ENCODE measurements at places on chromosomes 6 and 20.
A peak's percentile ranks its signal among the peaks of the same experiment; 100 is the strongest.

- DNase-seq: no peak
These were observed 11.2 kb downstream of the SIRPB2 start for GRCh38 chr20:1479831-1480595.

GRCh38 chr20:1264727-1265126, 1.4 kb upstream of the SNPH start:
- DNase-seq: no peak

GRCh38 chr6:15444881-15445280, 199.0 kb downstream of the JARID2 start:
- no peak for DNase-seq

DNA sequence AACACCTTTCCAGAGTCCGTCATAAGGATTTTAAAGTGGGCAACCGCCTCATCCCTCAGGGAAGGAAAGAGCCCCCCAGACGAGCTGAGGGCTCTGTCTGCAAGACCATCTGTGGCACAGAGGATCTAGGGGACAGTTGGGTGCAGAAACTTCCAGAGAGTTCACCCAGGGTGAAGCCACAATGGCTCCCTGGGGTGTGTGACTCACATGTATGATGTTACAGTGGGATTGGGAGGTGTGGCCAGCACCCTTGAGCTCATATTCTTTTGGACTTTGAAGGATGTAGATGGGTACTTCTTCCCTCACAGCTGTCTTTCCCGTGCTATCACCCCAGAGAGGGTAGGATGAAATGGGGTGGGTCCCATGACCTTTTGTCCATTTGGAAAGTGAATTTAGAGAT, 95.5 kb downstream of the NCR2 start:
- DNase-seq: no peak

DNA sequence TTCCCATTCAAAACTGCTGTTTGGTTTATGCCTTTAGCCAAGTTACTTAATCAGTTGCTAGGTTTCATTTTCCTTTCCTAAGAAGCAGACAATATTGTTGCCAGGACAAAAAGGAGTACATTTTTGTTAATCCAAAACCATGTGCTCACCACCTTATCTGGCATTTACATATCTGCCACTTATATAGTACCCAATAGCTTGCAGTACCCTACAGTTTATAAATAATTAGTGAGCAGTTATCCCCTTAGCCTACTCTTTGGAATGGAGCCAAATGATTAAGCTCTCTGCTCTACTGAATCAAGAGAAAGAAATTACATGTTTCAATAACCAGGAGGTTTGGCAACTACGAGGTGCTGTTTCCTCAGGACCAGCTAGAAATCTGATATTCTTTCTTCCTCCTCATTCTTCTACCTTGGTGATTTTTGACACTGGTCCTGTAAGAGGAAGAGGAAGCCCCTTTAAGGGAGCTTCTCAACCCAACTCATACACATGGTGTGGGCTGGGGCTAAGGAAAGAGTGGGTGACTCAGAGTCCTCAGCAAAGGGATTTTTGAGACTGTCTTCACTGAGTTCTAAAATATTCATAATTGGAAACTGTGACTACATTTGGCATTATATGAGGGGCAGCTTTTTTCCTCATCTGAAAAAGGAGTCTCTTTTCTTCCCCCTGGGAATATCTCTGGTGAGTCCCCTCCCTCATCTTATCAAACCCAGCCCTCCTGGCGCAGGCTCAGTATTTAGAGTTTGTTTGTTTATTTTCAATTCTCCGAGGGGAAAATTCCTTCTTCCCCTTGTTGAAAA, 1.5 kb downstream of the ZNFX1 start:
- DNase-seq: no peak

DNA sequence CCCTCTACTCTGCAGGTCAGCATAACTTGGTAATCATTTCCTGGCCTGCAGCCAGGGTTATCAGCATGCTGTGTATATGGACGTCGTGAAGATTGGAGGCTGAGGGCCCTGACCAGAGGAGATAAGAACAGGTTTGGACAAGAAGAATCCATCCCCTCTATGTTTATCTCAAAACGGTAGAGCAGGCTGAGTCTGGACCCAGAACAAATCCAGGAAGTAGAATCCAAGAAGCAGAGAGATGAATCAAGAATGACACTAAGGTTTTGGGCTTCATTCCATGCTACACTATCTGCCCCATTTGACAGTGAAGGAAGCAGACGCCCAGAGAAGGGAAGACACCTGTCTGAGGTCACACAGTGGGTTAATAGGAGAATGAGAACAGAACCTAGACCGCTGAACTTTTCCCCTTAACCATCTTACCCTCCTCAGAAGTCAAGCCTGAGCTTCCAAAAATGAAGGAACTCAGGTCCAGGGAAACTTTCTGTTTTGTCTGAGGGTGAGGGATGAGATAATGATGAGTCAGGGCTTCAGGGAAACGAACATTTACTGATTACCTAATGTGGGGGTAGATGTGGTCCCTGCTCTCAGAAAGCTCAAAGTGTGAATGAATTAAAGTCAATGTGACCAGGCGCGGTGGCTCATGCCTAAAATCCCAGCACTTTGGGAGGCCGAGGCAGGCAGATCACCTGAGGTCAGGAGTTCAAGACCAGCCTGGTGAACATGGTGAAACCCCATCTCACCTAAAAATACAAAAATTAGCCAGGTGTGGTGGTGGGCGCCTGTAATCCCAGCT, 9.4 kb upstream of the COMMD7 start:
- no peak for DNase-seq

DNA sequence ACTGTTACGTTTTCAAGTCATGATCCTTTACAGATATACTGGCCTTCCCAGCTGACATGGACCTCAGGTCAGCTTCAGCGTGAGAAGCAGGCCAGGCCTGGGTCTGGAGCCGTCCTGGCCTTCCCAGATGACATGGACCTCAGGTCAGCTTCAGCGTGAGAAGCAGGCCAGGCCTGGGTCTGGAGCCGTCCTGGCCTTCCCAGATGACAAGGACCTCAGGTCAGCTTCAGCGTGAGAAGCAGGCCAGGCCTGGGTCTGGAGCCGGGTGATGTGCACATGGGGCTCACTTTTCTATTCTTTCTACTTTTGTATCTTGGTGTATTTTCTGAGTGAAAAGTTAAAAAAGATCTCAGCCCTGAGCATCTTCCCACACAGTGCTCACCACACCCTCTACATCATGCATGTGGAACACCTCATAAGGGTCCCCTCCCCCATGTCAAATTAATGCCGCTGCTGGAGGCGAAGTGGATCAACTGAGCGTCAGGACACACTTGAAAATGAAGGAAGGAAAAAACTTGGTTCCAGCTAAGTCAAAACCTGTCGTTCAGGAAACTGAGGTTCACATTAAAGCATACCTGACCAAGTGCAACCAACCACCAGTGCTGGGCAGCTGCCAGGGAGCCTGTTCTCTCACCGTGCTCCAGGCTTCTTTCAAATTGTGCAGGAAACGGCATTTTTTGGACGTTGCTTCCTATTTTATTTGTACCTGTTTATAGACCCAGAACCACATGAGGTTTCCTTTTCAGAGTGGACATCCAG, 32.2 kb downstream of the KIF25 start:
- DNase-seq: no peak

GRCh38 chr6:121932076-121932991, 467.1 kb upstream of the HSF2 start:
- peak; percentile 70 for DNase-seq

GRCh38 chr20:51800872-51801121, 1.5 kb downstream of the SALL4 start:
- peak; percentile 34 for DNase-seq

GRCh38 chr6:121767211-121767610, 331.8 kb downstream of the GJA1 start:
- no peak for DNase-seq

DNA sequence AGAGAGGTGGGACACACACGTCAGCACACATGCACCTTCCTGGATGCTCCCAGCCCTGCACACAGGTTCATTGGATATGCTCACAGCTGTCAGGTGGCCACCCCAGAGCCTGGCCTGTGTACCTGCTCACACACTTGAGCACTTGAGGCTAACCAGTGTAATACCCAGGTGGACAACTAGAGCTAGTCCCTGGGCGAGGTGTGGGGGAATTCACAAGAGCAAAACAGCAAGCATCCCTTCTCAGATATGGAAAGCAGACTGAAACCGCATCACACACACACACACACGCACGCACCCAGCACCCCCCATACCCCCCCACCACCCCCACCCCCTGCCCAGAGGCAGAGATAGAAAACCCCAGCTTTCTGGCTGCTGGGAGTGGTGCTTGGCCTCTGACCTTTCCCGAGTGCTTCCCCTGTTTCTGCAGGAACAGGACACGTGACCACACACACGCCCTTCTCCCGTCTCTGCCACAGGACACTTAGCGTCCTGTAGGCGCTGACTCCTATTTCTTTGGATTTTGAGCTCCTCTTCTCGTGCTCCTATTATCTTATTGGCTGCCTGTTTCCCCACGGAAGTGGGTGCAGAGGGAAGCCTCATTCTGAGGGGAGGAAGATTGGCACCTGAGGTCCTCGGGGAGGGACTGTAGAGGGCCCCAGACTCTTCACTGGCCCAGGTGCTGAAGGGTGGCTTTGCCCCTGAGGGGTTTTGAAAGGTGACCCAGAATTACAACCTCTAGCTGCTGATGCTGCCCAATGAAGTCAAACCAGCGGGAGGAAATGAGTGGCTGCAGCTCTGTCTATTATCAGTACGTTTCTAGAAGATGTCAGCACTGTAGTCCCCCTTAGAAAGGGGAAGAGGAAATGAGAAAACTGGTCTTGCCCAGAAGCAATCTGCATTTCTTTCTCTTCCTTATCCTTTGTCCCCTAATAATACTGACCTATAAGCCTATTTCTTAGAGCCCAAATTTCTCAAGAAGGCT, 65.8 kb downstream of the SYTL3 start:
- DNase-seq: no peak

GRCh38 chr20:42484335-42484734, 705.4 kb downstream of the PTPRT start:
- no peak for DNase-seq

- DNase-seq: no peak
These were observed 138.0 kb downstream of the FUT9 start for GRCh38 chr6:96153775-96154174.

- DNase-seq: no peak
These were observed 18.3 kb downstream of the ARHGAP18 start for GRCh38 chr6:129691709-129692108.

DNA sequence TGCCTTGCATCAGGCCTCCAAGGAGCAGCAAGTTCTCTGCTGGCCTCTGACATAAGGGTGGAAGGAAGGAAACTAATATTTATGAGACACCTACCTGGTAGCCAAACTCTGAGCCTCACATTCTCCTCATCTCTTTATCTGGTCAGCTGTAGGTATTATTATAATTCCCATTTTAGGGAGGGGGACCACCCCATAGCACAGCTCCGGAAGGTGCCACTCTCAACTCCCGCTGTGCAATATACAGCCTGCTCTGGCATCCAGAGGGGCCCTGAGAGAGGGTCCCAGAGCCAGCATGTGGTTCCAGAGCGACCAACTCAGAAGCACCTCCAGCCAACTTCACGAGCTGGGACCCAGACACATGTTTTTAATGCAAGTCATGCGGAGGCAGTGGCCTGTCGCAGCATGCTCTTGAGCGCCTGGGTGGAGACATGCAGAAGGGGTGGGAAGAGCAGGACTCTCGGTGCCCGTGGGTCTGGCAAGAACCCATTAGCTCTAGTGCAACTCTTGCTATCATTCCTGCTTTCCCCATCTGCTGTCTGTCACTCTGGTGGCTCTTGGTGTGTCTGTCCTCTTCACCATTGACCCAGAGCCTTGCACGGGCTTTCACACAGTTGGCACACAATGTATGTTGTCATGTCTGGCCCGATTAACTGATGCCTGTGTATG, 15.0 kb upstream of the MYMX start:
- no peak for DNase-seq

GRCh38 chr6:19578481-19578880, 258.7 kb upstream of the ID4 start:
- DNase-seq: no peak

GRCh38 chr20:9555781-9556180, 41.4 kb downstream of the LAMP5 start:
- no peak for DNase-seq

GRCh38 chr20:1255675-1256074, 10.4 kb upstream of the SNPH start:
- DNase-seq: no peak

DNA sequence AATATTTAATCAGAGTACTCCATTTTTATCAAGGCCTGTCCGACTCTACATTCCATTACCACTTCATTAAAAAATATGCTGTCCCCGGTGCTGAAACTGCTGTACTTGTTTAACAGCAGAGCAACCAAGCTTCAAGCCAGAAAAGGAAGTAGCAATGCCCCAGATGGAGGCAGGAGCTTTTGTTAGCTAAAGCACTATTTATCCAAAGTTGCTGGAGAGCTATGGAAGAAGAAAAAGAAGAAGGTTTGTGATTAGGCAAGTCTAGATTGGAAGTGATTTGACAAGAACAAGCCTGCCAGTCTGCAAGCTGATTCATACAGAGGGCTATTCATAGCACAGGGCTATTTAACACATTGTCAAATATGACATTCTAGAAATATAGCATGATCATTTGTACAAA, 160.9 kb upstream of the SPTLC3 start:
- DNase-seq: no peak

- DNase-seq: no peak
These were observed 205.0 kb downstream of the DOK5 start for GRCh38 chr20:54680439-54680838.

GRCh38 chr6:29769336-29769735, 46.1 kb downstream of the HLA-F start:
- no peak for DNase-seq

- no peak for DNase-seq
These were observed 17.9 kb downstream of the LAMP5 start for GRCh38 chr20:9532069-9532838.

- no peak for DNase-seq
These were observed 73.0 kb downstream of the GFRA4 start for GRCh38 chr20:3590164-3590563.

DNA sequence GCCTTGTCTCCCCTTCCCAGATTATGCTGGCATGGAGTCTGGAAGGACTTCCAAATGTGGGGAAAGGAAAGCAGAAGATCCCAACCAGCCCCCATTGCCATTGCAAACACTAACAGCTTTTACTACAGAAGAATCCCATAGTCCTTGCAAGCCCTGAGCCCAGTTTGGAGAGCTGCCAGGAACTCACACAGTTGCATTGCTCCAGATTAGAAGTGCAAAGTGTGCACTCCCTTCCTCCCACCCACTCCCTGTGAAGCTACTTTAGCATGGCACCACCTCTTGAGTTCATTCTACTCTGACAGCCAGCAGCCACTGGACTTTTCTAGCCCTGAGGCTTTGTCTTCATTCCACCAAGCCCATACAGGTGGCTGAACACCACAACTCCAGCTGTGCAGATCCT, 67.6 kb downstream of the SLC22A2 start:
- no peak for DNase-seq

DNA sequence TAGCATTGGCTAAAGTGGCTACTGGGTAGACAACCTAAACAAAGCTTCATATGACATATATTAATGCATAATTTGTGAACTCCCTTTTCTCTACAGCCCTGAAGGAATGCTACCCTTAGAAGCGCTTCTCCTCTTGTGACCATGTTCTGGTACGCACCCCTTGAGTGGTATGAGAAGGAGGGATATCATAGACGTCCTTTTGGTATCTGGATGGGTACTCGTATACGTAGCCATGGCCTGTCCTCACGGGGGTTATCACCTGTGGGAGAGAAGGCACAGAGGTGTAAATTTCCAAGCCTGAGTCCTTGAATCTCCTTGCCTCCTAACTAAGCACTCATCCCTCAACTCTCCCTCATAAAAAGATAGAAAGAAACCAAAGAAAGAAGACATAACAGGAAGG, 39.0 kb downstream of the NEDD9 start:
- no peak for DNase-seq

- DNase-seq: no peak
These were observed 48.9 kb upstream of the CCN6 start for GRCh38 chr6:112005013-112005371.

- DNase-seq: no peak
These were observed 1.1 kb upstream of the ZBTB24 start for GRCh38 chr6:109484122-109484521.

- no peak for DNase-seq
These were observed 861.7 kb downstream of the QKI start for GRCh38 chr6:164276211-164276610.

Measured in dermis microvascular lymphatic vessel endothelial cell (primary cell).